ENCODE measurements at places on chromosomes 3 and 15.

GRCh38 chr3:61589856-61590255 is 28.5 kb downstream of the PTPRG start:
- DNase-seq: no peak

DNA sequence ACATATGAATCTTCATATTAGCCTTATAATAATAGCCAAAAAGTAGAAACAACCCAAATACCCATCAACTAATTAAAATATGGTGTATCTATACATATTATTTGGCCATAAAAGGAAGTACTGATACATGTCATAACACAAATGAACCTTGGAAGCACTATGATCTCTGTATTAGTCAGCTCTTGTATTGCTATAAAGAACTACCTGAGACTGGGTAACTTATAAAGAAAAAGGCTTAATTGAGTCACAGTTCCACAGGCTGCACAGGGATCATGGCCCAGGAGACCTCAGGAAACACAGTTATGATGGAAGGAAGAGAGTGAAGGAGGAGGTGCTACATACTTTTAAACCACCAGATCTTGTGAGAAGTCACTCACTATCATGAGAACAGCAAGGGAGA is 16.0 kb upstream of the CCR2 start:
- no peak for DNase-seq

- no peak for DNase-seq
These were observed 29.5 kb downstream of the PLSCR5 start for GRCh38 chr3:146575636-146576035.

GRCh38 chr3:59043391-59043790 is 6.4 kb downstream of the CFAP20DC start:
- DNase-seq: no peak

DNA sequence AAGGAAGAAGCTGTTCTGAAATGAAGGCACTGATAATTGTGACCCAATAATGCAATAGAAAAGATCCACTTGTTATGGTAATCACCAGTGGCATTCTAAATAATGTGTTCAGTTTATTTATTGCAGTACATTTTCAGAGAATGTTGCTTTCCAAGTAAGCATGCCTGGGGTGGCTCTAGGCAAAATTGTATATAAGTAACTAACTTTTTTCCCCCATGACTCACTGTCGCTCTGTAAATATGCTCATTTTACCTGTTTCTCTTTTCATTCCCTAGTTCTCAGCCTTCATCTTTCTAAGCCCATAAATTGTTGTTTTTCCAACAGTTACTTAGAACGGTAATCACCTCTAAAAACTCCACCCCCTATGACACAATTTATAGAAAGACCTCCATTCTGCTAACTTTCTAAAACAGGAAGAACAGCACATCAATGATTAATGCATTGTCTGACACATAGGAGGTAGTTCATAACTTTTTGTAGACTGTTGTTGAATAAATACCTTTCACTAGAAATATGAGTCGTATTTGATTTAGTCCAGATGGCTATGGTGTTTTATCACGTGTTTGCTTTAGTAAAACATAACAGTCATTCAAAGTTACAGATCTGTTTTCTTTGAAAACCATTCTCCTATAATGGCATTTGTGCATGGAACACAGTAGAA is 143.1 kb downstream of the LSAMP start:
- no peak for DNase-seq

DNA sequence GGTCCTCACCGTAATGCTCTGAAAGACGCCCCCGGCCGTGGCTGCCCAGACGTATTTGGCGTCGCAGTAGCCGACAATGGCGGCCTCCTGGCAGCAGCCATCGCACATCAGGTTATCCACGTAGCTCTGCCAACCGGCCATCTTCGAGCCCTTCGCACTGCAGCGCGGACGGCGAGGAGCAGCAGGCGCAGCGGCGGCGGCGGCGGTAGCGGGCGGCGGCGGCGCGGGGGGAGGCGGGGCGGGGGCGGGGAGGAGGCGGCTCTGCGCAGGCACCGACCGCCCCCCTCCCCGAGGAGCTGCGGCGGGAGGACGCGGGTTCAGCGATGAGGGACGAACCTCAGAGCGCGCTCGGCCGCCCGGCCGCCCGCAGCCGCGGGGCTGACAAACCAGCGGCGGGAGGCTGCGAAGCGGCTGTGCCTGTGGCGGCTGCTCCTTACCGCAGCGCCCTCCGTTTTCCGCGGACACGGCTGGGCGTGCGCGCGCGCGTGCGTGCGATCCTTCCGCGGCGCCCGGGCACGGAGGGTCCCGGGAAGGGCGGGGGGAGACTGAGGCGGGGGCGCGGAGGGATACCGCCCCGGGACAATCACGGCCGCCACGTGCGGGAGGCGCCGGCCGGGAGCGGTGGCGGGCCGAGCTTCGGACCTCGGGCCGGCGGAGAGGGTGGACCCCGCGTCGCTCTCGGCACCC is at the start of gene PFN2:
Gene PFN2 (minus strand): TSS at position 180 of the 687 bp plus-strand sequence. CDS start 39 bp downstream, at position 141.
- peak; percentile 47 for DNase-seq

DNA sequence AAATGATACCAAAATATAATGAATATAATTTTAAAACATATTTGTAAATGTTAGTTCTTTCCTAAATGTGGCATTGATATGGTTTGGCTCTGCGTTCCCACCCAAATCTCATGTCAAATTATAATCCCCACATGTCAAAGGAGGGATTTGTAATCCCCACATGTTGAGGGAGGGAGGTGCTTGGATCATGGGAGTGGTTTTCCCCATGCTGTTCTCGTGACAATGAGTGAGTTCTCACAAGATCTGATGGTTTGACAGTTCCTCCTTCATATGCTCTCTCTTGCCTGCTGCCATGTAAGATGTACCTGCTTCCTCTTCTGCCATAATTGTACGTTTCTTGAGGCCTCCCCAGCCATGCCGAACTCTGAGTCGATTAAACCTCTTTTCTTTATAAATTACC is 12.0 kb downstream of the CGGBP1 start:
- no peak for DNase-seq

DNA sequence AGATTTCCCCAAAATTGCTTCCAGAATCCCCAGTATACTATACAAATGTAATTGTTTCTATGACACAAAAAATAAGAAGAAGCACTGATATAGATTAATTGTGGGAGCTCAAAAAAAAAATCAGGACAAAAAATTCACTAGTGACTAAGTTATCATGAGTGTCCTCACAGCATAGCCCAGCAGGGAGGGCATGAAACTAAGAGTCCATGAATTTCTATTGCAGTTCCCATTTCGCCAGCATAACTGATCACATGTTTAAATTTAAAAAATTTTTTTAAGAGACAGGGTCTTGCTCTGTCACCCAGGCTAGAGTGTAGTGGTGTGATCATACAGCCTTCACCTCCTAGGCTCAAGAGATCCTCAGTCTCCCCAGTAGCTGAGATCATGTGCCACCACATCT is 10.6 kb downstream of the NCEH1 start:
- no peak for DNase-seq

GRCh38 chr3:12974819-12975218 is 98.4 kb downstream of the IQSEC1 start:
- DNase-seq: no peak
